ENCODE measurements at places on chromosomes 12 and 14.
A peak's percentile ranks its signal among the peaks of the same experiment; 100 is the strongest.

DNA sequence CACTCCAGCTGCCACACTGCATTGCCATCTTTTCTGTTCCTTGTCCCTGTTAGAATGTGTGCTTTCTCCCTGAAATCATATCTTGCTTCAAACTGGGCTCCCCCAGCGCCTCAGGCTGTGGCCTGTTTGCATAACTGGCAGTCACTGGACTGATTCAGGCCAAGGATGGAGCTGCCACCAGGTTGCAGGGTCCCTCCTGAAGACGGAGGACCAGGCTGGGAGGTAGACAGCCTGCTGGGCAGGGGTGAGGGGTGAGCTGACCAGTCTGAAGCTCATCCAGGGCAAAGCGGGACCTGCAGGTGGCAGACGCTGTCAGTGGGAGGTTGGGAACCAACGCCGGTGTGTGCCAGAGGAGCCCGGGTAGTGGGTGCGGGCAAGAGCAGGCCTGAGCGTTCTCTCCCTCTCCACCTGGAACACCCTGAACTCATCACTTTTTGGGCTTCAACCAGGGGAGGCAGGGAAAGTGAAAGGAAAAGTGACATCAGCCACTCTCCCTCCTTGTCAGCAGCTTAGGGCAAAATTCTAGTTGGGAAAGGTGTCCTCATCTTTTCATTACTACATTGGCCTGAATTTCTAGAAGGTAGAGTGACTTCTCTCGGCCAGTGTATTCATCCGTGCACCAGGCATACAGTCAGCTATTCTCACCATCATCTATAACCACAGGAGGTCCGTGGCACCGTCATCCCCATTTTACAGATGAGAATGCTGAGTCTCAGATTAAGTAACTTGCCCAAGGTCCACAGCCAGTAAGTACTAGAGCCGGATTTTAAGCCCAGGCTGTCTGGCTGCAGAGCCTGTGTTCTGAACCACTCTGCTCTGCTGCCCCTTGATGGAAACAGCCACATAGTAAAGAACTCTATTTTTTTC, 219.1 kb downstream of the SLC41A2 start:
- DNase-seq = no peak

DNA sequence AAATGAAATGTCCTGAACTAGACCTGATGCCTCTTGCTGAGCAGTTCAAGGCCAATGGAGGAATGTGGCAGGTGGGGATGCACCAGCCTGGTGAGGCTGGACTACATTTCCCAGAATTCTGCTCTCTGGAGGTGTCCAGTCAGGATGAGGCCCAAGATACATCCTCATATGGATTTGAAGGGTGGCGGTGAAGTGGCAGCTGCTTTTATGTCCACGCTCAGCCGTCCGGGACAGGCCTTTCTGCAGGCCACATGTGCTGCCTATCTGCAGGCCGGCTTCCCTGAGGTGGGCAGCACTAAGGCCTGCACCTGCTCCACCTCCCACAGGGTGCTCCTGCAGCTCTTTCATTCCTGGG, 230.2 kb downstream of the BCL11B start:
- DNase-seq = no peak

- no peak for DNase-seq
Measured at GRCh38 chr14:51131516-51131915, 36.6 kb upstream of the TRIM9 start.

DNA sequence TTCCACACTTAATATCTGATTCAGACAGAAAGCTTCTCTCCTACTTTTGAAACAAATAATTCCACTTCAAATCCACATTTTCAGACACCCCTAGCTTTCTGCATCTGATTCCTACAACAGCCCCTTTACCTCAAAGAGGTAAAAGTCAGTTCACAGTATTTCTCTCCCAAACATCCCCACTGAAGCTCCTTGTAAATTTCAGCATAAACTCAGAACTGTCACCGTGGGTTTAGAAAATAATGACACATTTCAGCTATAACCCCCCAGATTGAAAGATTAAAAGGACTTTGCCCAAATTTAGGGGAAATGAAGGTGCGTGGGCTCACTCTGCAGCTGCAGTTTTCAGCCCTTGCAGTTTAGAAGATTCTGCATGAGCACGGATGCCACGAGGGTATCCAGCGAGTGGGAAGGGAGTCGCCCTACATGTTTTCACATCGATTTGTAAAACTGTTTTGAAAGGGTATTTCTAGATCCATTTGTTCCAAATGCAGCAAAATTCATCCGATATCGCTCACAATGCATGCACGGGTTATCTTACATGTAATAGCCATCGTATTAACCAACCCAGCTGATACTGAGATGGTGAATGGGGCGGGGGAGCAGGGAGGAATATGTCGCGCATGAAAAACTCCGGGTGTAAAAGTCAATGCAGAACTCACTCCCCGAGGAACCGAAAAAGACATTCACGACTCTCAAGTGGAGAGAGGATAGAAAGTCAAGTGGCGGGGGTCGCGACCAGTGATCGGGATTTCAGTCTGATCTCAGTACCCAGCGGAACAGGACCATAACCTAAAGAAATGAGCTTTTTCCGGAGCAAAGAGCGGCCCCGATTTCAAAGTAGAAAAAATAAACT, 5.0 kb upstream of the CCND2 start:
- peak; percentile 46 for DNase-seq

DNA sequence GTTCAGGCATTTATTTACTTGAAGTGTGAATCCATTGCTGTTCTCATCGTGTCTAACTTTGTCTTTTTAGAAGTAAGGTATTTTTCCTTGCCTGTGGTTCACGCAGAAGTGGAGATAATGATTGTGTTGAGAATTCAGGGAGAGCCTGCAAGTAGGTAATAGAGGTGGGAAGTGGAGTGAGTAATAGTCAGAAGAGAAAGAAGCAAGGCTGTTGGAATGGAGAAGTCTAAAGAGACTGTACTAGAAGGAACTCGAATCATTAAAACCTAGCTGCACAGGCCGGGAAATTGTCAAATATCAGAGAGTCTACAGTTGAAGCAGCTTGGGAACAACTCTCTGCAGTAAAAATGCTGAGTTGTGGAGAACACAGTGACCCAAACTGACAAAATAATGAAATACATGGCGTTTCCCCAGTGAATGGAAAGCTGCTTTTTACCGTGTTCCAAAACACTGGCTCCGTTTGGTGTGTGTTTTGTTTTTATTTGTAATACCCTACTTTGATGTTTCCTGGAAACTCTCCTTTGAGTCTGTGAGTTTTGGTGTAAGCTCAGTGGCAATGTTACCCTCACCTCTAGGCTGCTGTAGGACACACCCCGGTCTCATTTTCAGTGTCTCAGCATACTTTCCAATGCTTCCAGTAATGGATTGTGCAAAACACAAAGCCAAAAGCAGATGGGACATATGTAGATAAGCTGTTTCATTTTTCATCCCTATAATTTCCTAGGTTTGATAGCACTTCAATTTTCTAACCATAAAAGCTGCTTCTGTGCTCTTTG, 146.6 kb downstream of the CRADD start:
- DNase-seq = no peak

DNA sequence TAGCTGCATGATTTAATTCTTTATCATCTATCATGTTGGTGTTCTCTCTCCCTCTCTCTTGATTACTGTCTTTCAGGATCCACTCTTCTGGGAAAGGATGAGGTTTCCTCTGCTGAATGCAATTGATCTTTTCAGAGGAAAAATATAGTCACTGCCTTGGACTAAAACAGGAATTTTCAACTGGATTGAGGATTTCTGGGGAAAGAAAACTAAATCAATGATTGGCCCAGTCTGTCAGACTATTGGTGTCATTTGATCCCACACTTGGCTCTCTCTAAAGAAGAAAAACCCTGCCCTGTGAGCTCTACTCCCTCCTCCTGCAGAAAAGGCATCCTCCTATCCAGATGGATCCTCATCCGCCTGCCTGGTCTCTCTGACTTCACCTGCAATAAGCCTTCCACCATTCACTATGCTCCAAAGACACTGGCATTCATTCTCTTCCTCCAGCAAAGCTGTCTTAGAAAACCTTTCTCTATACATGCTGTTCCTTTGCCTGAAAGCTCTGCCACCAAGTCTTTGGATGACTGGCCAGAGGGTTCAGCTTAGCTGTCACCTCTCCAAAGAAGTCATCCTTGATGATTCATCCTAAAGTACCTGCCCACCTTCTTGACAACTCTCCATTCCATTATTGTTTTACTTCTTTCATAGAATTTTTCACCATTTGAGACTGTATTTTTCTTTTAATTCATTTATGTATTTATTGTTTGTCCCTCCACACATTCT, 127.7 kb upstream of the CAND1 start:
- DNase-seq = no peak

DNA sequence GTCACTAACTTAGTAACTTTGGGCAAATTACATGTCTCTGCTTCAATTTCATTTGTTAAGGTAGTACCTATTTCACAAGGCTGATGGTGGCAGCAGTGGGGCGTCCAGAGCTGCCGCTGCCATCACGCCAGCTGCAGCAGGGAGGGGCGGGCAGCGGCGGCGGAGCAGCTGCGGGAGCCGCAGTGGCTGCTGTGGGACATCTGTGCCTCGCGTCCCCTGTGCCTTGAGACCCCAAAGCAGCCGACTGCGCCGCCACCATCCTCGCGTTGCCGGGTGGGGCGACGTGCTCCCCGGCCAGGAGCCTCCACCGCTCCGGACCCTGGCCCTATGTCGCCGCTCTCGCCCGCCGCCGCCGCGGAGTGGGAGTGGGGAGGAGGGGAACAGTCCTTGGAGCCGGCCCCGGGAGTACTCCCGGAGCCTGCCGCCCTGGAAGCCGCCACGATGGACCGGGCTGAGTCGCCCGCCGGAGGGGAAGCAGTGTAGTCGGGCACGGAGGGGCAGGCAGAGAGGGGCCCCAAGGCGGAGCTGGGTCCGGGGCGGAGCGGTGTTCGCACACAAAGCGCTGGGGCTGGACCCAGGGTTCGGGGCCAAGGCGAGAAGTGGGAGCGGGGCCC, 51.4 kb downstream of the A2M start:
- peak; percentile 59 for DNase-seq

DNA sequence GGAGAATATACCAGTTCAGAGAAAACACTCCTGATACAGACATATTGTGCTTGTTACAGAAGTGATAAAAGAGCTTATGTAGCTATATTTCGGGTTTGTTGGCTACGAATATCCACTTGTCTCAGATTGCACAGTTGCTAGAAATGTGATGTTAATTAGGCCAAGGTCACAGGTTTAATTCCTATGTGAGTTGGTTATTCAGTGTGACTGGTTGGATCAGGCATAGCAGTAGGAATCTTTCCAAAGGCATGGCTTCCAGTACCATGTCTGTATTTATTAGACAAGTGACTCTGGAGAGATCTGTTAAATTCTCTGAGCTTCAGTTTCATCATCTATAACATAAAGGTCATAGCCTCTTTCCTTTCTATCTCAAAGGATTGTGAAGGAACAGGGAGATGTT, 152.7 kb upstream of the KITLG start:
- no peak for DNase-seq

DNA sequence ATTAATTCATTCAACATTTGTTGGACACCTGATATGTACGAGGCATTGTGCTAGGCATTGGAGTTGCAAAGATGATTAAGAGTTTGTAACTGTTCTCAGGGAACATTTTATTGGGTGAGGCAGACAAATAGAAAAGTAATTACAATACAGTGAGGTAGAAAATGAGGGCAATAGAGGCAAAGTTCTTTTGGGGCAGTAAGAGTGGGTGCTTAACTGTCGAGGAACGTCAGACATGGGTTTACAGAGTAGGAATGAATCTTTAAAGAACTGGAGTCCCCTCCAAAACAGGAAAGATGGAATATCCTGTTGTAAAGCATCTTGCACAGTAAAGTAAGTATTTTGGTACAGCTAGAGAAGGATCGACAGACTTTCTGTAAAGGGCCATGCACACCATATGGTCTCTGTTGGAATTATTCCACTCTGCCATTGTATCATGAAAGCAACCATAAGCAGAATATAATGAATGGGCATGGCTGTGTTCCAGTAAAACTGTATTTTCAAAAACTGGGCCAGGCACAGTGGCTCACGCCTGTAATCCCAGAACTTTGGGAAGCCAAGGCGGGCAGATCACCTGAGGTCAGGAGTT, 9.1 kb downstream of the CREBL2 start:
- no peak for DNase-seq

DNA sequence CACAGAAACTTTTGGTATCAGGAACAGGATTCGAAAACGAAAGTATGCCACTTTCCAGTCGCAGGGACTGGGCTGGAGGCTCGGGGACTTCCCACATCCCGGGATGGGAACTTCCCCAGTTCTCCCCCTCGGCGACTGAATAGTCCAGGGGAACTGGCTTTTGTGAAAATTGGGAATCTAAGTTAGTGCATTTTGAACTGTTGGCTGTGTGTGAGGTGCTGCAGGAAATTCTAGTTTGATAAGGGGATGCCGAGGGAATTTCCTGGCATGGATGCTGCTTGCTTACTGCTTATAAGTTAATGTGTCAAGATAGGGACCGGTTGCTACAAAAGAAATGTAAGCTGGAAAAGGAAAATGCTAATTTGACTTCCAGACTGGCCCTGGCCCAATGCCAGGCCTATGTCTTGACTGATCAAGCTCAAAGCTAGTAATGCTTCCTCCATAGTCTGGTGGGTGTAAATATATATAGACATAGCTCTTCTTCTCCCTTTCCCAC, 73.4 kb upstream of the EIF5 start:
- DNase-seq = no peak

GRCh38 chr12:120227233-120228040, 26.5 kb upstream of the RPLP0 start:
- no peak for DNase-seq

- no peak for DNase-seq
Measured at GRCh38 chr12:90972226-90972625, 17.2 kb upstream of the CCER1 start.

DNA sequence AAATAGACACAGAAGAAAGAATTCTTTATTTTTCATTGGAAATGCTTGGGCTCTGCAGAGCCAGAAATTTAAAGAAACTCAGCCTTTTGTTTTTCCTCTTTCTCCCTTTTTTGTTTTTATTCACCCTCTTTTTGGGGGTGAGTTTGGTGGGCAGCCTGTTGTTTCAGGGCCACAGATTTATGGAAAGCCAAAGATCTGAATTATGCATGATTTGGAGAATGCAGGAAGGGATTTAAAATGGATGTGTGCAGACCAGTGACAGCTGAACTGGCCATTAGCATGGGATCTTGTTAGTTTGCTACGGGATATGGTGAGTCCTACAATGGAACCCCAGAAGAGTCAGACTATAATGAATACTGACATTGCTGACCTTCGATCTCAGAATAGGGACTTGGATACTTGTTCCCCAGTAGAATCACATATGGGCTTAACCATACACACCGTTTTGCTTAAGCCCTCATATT, 7.7 kb upstream of the ATXN2 start:
- no peak for DNase-seq

DNA sequence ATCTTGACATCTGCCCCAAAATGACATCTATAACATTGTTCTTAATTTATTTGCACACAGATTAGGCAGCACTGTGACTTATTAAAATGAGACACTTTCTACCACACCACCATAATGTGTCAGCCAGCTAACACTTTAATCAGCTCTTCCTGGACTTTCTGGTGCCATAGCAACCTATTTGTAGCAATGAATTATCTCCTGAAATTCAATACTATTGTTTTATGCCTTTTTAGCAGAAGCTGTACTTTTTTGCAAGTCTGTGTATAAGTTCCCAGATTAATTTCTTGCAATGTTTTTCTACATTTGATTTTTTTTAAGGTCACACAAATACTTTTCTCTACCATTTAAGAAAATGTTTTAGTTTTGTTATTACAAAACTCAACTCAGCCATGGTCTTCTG, 72.8 kb upstream of the SAV1 start:
- no peak for DNase-seq

Measured in activated naive CD4-positive, alpha-beta T cell treated with Interleukin-2 at 50 U/mL for 16 hours (primary cell).